ENCODE measurements at places on chromosomes 13 and 19.

- no peak for DNase-seq
These were observed 127.1 kb upstream of the SPACA7 start for GRCh38 chr13:112248862-112249592.

DNA sequence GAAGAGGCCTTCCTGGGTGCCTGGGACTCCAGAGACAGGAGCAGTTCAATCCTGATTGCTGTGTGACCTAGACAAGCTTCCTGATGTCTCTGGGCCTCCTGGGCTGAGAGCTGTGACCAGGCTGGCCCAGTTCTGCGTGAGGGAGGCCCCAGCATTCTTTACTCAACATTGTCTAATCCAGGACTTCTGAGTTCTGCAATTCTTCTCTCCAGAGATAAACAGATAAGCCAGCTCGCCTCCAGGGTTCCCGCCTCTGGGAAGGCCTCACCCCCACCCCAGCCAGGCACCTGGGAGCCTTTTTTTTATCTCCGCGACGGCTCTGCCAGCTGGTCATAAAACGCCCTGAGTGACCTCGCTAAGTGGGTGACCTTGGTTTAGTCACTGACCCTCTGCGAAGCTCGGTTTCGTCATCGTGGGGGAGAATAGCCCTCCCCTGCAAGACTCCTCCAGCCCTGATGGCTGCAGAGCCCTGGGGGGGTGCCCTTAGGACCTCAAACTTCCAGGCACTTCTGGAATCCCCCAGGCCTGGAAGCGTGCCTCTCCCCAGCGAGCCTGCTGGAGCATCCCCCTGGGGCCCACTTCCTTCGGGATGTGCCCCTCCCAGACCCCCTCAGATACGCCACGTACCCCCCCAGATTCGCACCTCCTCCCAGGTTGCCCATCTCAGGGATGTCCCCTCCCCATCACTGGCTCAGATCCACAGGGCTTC, 1.9 kb downstream of the SULT2B1 start:
- DNase-seq: no peak

DNA sequence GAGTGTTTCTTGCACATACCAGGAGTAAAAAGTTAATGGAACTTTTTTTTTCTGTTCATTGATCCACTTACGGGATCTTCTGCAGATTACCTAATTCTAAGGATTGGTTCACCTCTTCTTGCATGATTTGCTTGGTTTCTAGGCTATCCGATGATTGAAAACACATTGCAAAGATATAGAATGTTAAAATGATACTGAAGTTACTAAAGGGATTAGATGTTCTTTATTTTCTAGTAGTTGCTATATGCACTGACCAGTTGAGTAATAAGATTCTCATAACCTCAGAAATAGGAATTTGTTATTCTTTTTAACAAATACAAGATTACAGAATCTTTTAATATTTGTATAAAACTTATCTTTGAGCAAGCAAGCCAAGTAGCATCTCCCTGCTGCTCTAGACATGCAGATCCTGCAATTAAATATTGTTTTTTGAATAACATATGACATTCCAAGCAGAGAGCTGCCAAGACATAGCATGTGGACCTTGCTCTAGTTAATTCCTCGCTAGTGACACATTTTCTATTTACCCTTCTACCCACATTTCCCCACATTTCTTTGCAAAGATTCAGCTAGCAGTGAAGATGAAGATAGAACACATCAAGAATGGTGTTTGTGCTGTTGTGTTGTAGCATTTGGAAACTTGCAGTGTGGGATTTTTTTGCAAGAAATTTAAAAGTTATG, 51.7 kb upstream of the RNF113B start:
- DNase-seq: no peak

GRCh38 chr19:45147835-45148676, 12.7 kb downstream of the NKPD1 start:
- DNase-seq: no peak

DNA sequence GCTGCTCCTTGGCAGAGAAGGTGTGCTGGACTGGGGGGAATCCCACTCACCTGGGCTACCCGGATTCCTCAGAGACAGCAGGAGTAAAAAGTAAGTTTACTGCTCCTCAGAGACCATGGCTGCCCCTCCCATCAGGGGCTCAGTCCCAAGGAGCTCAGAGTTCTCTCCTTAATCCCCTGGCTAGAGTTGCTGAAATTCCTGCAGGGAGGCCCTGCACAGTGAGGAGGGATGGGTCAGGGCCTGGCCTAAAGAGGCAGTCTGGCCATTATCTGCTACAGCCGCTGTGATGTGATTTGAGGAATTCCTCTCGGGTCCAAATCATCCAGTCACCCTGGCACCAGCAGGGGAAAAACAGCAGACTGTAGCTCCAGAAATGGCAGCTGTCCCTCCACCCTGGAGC, 502.5 kb downstream of the PCDH17 start:
- no peak for DNase-seq

- DNase-seq: no peak
These were observed 6.0 kb downstream of the KLK14 start for GRCh38 chr19:51076631-51077213.

Data from thoracic aorta (tissue), 2 donors.